Hematopoietic multipotent progenitor cell treated with erythropoietin and hydrocortisone succinate and interleukin-3 and kit ligand, for 4 days (in vitro differentiated cells): ENCODE measurements at places on chromosomes 16 and 17.

DNA sequence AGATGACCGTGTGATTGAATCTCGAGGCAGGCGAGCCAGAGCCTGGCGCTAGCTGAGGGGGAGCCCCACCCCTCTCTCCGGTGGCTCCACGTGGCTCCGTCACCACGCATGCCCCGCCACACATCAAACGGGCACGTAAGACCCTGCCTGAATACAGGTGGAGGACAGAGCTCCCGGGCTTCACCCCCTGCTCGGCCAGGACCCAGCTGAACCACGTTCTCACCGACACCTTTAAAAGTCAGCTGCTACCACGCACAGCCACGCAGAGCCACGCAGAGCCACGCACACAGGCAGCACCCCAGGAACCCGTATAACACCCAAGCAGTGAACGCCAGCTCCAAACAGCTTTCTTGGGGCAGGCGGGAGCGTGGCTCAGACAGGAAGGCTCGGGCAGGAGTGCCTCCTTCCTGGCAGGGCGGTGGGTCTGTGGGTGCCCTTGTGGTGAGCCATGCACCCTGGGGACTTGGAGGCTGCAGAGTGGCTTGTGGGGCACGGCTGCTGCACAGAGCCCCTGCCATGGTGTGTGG lies 4.4 kb downstream of the TMEM204 start:
- DNase-seq, result peak; percentile 41

DNA sequence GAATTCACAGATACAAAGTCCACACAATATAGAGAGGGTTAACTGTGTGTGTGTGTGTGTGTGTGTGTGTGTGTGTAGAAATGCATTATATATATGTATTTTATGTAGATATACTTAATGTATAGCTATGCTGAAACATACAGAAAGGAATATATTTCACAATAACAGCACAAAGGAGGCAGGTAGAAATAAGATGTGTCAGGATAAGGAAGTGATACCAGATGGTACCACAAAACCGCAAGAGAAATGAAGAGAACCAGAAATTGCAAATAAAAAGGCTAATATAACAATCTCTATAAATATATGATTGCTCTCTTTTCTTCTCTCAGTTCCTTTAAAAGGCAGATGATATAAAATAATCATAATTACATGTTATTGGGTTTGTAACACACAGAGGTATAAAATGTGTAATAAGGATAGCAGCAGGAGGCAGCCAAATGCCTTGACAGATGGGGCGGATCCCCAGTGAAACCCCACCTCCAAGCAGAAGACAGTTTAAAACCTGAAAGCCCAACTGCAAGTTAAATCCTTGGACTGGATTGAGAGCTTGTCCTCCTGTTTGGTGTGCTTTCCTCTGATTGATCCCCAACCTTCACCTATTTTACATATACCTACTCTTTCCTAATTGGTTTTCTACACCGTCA lies 365.4 kb upstream of the C16orf82 start:
- no peak for DNase-seq

DNA sequence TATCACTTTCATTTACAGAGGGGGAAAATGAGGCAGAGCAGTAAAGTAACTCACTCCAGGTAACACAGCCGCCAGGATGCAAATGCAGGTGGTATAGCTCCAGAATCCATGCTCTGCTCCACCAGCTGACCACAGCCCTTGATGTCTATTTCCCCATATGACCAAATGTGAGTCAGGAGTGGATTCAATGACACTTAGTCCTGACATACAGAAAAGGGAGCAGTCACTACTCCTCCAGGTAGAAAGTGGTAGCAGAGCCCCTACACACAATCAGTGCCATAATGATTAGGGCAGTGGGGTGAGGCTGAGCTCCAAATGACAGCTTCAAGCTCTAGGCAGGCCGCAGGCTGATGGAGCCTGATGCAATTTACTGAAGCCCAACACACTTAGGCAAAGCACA lies 43.3 kb upstream of the GFOD2 start:
- DNase-seq, result no peak

GRCh38 chr16:52634104-52634503 lies 87.2 kb upstream of the TOX3 start:
- DNase-seq, result no peak

- peak; percentile 20 for DNase-seq
Observed at GRCh38 chr17:45063198-45063597, 2.1 kb downstream of the NMT1 start.

- no peak for DNase-seq
Observed at GRCh38 chr16:58002416-58002800, 1.2 kb downstream of the USB1 start.

DNA sequence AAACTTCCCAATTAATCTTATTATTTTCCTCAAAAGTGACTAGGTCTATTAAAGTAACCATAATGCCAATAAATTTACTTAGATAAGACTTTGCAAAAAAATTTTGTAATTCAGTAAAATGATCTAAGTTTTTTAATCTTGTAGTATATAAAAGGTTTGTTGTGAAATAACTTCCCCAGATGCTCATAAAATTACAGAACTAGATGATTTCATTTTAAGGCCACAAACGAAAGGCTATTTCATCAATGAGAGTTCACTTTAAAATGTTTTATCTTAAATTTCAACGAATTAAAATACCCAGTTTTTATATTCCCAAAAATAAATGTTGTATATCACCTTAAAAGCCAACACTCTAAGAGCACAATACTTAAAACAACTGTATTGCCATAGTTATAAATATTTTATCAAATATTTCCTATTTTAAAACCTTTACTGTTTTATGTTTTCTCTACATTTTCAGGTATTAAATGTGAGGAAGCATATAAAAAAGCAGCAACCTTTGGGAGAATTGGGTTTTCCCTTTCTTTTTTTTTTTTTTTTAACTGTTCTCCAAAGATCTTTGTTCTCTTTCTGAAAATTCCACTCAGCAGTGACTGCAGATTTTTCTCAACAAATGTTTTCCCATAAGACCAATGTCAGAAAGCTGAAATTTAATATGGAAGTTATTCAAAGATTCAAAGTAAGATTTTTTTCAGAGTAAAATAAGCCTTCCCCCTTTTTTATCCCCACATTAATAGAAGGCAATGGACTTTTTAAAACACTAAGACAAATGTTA lies 169.9 kb downstream of the CYB561 start:
- DNase-seq, result peak; percentile 7

DNA sequence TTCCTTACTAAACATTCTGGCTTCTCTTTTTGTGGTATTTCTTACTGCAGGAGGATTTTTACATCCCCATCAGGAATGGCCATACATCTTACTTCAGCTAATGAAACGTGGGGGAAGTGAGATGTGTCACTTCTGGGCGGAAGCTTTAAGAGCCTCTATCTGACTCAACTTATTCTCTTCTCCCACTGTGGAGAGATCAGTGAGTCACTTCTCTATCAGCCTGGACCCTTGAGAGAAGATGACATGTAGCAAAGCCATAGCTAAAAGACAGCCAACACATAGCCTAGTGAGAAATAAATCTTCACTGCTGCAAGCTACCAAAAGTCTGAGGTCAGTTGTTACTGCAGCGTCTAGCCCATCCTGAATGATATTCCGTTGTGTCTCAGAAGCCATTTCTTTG lies 1066.7 kb upstream of the RBFOX1 start:
- DNase-seq, result no peak

DNA sequence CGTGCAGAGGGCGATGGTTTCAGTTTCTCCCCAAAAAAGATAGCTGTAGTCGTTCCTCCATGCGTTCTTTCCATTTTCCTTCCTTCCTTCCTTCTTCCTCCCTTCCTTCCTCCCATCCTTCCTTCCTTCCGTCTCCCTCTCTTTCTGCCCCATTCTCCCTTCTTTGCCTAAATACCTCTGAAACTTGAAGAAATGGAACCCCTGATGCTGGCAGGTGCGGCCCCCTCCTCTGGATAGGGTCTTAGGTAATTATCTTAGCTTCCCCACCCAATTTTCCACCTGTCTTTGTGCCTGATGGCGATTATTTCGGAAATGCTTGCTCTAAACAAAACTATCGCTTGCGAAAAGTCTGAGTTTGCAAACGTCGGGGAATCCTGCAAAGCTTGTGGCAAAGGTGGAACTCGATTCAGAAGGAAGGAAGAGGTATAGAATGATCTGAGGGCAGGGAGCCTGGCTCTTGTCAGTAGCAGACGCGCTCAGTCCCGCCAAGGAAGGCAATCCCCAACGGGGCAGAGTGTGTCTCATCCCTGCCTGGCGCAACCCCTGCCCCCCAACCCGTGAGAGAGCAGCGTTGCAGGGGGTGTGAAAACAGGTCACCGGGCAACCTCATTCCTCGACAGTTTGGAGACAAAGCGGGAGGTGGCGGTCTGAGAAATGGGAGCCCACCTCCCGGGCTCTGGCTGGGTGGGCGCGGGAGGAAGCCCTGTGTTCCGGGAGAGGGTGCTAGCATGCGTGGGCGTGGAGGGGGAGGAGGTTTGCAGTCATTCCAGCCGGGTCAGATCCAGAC lies 2.9 kb upstream of the CBX8 start:
- DNase-seq, result no peak
